ENCODE measurements at places on chromosomes 7 and 10.

DNA sequence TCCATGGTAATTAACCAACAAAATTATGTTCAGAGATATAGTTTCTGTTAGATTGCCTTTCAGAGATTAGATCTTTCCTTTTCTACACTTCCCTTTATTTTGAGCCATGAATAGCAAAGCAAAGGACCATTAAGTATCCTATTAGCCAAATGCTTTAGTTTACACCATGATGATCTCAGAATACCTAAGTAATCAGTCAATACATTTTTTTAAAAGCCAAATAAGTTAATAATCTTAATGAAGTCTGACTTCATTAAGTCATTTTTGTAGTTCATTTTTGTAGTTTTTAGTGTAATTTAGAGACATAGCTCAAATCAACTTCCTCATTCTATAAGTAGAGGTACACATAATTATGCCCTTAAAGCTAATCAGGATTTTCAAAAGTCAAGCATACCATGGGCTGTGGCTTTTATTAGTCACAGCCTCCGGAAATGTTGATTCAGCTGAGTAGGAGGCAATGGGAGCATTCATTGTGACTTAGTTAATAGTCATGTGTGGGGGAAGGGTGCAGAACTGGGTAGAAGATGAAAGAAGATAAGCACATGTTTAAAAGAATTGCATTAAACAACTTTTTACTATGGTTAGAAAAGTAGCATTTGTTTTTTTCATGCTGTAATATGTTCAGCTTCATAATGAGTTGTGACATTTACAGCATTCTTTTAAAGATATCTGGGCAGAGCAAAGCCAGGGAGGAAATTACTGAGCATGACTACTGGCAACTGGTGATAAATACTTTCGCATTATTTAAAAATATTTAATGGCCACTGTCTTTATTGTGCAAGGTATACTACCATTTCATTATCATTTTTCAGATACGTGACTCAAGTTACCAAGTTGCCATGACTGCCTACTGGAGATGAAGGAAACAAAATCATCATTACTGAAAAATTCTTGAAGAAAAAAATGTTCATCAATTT lies 57.3 kb upstream of the CCDC71L start:
- peak; percentile 98 for DNase-seq

DNA sequence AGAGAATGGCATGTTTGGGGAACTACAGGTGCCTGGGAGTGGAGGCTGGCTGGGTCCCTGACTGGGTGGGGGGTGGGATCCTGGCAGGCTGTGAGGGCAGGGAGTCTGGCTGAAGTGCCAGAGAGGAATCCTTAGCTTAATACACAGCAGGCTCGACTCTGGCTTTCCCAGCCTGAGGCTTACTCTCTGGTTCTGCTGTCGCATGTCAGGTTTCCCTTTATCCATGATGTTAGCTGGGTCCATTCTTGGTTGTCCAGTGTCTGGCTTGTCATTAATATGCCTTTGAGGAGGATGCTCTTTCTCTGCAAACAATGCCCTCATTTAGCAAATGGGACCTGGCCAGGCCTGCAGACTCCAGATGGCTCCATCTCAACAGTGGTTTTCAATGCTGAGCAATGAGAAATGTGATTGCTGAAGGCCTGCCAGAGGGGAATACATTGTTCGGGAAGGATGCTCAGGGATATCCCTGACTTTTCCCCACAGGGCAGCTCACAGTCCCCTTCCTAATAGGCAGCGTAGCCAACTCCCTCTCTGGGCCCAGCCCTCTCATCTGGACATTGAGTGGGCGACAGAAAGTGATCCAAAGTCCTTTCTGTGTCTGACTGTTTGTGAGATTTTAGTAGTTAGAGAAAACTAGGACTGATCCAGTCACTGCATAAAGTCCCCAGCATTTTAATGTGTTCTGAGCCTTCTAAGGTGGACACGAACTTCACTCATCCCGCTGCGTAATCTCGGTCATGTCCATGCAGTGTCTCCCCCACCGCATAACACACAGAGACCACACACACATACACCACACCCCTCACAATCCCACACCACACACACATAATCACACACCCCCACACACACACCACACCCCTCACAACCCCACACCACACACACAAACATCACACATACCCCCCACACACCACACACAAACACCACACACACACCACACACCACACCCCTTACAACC lies 124.9 kb downstream of the ANLN start:
- peak; percentile 25 for DNase-seq

GRCh38 chr10:35369049-35369611 lies 32.8 kb downstream of the CCNY start:
- no peak for DNase-seq

DNA sequence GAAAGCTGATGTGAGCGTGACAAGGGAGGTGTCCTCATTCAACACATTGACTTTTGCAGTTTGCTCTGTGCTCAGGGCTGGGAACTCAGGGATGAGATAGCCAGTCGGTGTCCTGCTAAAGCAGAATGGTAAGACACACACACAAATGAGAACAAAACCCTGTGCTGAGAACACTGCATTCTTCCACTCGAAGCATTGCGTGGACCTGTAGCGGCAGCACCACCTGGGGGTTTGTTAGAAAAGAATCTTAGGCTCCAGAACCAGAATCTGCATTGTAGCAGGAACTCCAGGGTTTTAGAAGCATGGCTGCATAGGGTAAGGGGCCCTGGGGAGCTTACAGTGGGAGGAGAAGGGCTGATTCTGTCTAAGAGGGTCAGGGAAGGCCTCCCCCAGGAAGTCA lies 21.5 kb upstream of the OGDHL start:
- DNase-seq = no peak

GRCh38 chr10:21754410-21755011 lies 220.5 kb downstream of the MLLT10 start:
- DNase-seq = no peak

- no peak for DNase-seq
These were observed 541 bp upstream of the PFKFB3 start for GRCh38 chr10:6202098-6202683.

GRCh38 chr10:11270135-11270857 lies 252.6 kb downstream of the CELF2 start:
- DNase-seq = peak; percentile 9

- DNase-seq = no peak
These were observed 131.6 kb upstream of the TMEM72 start for GRCh38 chr10:44779511-44779910.

All from foreskin fibroblast (primary cell).